WERI-Rb-1 (cell line): ENCODE measurements at places on chromosomes 1 and 21.

GRCh38 chr1:111179968-111180533 lies 20.4 kb downstream of the DENND2D start:
- no peak for DNase-seq

- DNase-seq = no peak
Measured at GRCh38 chr1:169610858-169611257, 19.1 kb downstream of the SELP start.

GRCh38 chr1:235056937-235057336 lies 71.7 kb downstream of the TOMM20 start:
- DNase-seq = no peak

- DNase-seq = no peak
Measured at GRCh38 chr1:195806060-195806459, 802.2 kb downstream of the KCNT2 start.

DNA sequence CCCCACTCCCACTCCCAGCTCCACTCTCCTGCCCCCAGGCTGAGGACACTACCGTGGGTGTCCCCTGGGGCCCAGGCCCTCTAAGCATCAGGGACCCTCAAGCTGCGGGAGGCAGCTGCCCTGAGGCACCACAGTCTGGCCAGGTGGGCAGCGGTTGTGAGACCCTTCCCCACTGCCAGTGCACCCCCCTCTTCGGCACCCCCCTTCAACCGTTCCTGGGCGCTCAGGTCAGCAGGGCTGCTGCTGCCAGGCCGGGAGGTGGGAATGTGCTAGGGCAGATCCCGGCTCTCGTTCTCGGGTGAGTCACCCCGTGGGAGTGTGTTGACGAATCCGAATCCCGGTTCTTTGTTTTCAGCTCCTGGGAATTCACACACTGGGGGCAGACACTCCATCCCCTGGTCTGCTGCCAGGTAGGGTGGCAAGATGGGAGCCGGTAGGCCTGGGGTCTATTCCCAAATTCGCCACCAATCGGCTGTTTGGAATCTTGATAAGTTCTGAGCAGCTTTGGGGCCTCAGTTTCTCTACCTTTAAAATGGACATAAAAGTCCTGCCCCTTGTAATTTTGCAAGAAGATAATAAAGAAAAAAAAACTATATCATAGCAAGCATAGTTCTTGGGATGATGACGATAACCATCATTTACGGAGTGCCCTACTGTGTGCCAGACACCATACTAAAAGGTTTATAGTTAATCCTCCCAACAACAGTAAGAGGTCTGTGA lies 28.5 kb upstream of the CASZ1 start:
- no peak for DNase-seq

DNA sequence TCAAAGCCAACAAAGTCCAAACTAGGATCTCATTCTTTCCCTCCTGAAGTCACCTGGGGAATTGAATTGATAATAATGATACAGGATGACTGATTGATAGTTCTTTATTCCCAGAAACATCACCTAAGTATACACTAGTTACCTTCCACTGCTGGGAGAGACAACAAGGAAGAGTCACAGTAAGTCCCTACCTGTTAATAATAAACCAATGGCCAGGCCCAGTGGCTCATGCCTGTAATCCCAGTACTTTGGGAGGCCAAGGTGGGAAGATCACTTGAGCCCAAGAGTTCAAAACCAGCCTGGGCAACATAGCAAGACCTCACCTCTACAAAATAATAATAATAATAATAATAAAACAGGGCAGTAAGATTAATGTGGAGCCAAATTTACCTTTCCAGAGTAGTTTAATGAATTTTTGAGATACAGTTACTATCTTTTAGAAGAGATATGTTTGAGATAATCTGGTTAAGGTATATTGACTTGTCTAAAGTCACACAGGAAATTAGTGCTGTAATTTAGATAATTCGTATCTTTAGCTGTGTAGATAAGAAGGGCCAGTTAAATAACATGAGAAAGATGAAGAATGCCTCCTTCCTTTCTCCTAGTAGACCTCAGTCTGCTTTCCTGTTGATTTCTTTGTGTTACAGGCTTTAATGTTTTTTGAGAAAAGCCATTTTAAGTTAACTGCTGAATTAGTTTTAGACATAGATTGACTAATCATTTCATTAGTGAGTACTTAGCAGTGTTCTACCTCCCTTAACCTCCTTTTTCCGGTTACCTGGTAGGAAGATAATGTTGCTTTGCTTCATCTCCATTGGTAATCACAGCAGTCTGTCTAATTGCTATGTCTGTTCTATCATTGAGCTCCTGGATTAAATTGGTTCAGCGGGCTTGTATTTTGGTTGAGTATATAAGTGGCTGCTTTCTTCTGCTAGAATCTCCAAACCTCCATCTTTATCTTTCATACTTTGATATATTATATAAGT lies 22.0 kb downstream of the SMAP2 start:
- no peak for DNase-seq

- no peak for DNase-seq
Measured at GRCh38 chr1:50417507-50417906, 5.7 kb downstream of the DMRTA2 start.
